ENCODE measurements at places on chromosomes 13 and 19. TPM values are rescaled to one million over a fixed set of nuclear protein-coding genes. Genes with fewer than 3 reads are reported as not detected.

LILRA1 gene
- polyA plus RNA-seq, result not detected

- no peak for DNase-seq
- no peak overlapping the region for H3K4me3 ChIP-seq
- no peaks in the 10 kb centered on the region for H3K27me3 ChIP-seq
- no peaks in the 10 kb centered on the region for H3K36me3 ChIP-seq
These were observed 305.3 kb downstream of the TEX29 start for GRCh38 chr13:111625526-111626315.

GRCh38 chr19:17075035-17075863 lies at the start of the genes HAUS8 and MYO9B:
Gene HAUS8, minus strand, starts transcription at chr19:17075452. Its CDS starts 30 bp downstream, at chr19:17075422.
Gene MYO9B, plus strand, starts transcription at chr19:17075777. Its CDS starts 25,941 bp downstream, at chr19:17101718.
- H3K27me3 ChIP-seq, result no peaks in the 10 kb centered on the region
- peaks cover 56% of the 10 kb centered on the region for H3K4me1 ChIP-seq
- peak; percentile 100 for DNase-seq
- peak within 1 kb of the TSS; percentile 77 for H3K27ac ChIP-seq
- peak within 1 kb of the TSS; percentile 93 for H3K4me3 ChIP-seq

IZUMO1 gene
- not detected for polyA plus RNA-seq

GRCh38 chr13:99162567-99163361 lies 37.9 kb upstream of the UBAC2 start:
- H3K4me1 ChIP-seq, result no peaks in the 10 kb centered on the region
- no peak overlapping the region for H3K27ac ChIP-seq
- no peak for DNase-seq
- H3K36me3 ChIP-seq, result no peaks in the 10 kb centered on the region

R3HDM4 gene
- polyA plus RNA-seq, result 203 TPM

- no peak overlapping the region for H3K4me3 ChIP-seq
- H3K4me1 ChIP-seq, result no peaks in the 10 kb centered on the region
- DNase-seq, result no peak
- no peak overlapping the region for H3K27ac ChIP-seq
- H3K27me3 ChIP-seq, result no peaks in the 10 kb centered on the region
- H3K36me3 ChIP-seq, result peaks cover 14% of the 10 kb centered on the region
These were observed 90.0 kb upstream of the TEX29 start for GRCh38 chr13:111230385-111230930.

DNA sequence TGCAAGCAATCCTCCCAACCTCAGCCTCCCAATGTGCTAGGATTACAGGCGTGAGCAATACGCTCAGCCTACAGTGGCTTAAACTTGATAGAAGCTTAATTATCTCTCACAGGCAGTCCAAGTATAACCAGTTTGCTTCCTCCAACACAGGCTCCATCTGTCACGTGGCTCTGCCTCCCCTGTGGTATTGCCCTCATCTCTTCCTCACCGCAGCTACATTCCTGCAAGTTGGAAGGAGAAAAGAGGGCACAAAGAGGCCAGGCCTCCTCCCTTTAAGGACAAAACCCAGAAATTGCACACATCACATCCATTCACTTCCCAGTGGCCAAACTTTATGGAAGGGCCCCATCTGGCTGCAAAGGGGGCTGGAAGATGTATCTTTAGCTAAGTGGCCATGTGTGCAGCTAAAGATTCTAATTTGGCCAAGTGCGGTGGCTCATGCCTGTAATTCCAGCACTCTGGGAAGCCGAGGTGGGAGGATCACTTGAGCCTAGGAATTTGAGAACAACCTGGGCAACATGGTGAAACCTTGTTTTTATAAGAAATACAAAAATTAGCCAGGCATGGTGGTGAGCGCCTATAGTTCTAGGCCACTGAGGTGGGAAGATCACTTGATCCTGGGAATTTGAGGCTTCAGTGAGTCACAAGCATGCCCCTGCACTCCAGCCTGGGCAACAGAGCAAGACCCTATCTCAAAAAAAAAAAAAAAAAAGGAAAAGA lies 3.1 kb upstream of the SDHAF1 start:
- H3K27me3 ChIP-seq, result no peaks in the 10 kb centered on the region
- no peak overlapping the region for H3K4me3 ChIP-seq
- no peak overlapping the region for H3K27ac ChIP-seq
- DNase-seq, result no peak

DNA sequence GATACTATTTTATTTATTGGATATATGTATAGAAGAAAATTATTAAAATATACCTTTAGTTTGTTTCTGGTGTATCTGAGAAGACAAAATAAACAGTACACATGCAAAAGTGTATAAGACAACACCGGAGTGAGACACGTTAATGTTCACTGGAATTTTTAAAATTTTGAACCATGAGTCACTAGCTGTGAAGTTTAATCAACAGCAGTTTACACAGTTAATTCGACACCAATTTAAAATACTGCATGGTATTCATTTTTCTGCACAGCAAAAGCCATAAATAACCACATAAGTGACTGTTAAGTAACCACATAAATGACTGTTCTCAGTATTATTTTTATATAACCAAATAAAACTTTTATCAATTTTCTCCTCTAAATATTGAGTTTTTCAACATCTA lies 418.7 kb upstream of the NBEA start:
- no peaks in the 10 kb centered on the region for H3K27me3 ChIP-seq
- H3K36me3 ChIP-seq, result no peaks in the 10 kb centered on the region
- no peak overlapping the region for H3K27ac ChIP-seq
- no peak overlapping the region for H3K4me3 ChIP-seq

KLK14 gene
- polyA plus RNA-seq, result not detected

Measured in CD4-positive, alpha-beta memory T cell (primary cell).